ENCODE measurements at places on chromosomes 3 and 15.

DNA sequence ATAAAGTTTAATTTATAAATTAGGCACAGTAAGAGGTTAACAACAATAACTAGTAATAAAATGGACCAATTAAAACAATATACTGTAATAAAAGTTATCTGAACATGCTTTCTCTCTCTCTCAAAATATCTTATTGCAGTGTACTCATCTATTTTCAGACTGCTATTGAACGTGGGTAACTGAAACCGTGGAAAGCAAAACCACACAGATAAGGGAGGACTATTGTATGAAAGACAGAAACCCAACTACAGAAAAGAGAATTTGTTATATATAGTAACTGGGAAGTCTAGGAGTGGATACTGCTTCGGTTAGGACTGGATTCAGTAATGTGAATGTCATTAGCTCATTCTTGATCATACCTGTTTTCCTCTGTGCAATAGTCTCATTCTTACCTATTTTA is 119.3 kb upstream of the DAZL start:
- DNase-seq, result no peak

DNA sequence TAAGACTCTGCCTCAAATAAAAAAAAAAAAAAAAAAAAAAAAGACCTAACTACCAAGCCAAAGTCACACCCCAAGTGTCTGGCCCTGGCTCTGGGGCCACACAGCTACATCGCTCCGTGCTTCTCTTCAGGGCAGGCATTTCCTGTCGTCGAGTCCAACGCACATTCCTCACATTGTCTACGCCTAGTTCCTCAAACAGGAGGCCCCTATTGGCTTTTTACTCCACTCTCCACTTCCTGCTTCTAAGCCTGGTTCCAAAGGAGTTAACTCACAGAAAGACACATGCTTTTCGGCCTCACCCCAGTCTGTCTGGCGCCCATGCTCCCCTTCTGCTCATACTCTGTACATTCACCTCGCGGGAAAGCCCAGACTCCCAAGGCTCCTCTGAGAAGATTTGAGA is 28.8 kb downstream of the KNG1 start:
- DNase-seq, result no peak

GRCh38 chr15:94968133-94968532 is 736.8 kb downstream of the MCTP2 start:
- no peak for DNase-seq

GRCh38 chr3:45054196-45054857 is 28.2 kb downstream of the CLEC3B start:
- no peak for DNase-seq

DNA sequence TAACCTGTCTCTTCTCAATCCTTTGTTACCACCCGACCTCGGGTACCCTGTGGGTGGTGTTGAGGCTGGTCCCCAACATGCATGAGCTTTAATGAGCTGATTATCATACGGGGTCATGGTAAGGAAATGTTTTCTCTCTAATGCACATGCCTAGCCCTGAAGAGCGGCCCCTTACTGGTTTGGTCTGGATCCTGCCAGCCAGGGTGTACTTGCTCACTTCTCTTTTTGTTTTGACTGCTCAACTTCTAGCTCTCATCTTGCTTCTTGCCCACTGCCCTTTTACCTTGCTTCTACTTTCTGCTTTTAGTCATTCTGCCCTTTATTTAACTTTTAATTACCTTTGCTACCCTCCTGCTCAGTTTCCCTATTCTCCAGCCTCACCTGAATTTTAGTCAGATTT is 44.3 kb upstream of the ACAD9 start:
- no peak for DNase-seq

- DNase-seq, result no peak
Observed at GRCh38 chr3:20250786-20251185, 64.8 kb upstream of the SGO1 start.

- DNase-seq, result no peak
Observed at GRCh38 chr15:40263024-40263754, 19.7 kb downstream of the ANKRD63 start.
